Suppressor macrophage (primary cell): ENCODE measurements at places on chromosomes 5 and 9.

DNA sequence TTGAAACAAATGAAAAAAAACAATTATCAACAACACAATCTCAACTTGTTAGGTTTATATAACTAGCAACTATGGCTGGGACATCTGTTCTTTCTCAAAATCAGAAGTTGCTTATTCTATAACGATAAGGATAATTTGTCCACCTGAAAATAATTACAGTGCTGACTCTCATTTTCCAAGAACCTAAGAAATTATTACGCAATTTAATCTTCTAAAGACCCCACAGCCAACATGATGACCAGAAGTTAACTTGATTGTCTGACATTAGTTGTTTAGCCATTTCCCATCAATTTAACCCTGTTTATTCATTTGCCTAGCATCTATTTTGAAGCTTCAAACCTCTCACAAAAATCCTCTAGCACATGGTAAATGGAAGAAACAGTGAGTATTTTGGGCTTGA is 293.8 kb downstream of the ELAVL2 start:
- no peak for DNase-seq

DNA sequence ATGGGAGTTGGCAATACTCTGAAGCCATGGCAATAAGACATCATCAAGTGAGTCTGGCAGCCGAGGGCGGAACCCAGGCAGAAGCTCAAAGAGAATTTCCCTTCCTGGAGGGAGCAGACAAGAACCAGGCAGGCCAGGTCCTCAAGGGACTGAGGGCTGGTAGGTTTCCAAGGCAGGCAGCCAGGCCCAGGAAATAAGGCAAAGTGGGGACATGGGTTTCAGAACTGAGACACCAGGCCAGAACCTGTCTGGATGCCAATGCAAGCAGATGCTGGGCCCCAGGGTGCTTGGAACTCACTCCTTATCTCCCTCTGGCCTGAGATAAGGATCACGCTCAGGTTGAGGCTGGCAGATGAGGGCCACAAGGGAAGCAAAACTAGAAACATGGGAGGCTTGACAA is 8.9 kb downstream of the TSSK1B start:
- DNase-seq = no peak

- peak; percentile 43 for DNase-seq
Observed at GRCh38 chr9:136228107-136228875, 17.3 kb downstream of the QSOX2 start.

DNA sequence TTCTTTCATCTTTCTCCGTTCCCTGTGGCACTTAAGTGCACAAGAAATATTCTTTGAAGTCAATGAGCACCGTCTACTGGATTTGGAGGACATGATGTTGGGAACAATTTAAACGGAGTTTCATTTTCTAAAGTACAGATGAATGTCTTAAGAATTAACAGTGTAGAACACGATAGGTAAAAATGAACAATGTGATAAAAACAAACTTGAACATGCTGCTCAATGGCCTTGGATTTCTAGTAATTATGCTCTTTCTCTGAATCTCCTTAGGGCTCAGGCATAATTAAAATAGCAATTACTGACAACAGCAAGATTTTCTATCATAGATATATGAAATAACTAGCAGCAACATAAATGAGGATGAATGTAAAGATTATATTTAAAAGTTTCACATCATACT is 142.2 kb upstream of the CDH6 start:
- no peak for DNase-seq

DNA sequence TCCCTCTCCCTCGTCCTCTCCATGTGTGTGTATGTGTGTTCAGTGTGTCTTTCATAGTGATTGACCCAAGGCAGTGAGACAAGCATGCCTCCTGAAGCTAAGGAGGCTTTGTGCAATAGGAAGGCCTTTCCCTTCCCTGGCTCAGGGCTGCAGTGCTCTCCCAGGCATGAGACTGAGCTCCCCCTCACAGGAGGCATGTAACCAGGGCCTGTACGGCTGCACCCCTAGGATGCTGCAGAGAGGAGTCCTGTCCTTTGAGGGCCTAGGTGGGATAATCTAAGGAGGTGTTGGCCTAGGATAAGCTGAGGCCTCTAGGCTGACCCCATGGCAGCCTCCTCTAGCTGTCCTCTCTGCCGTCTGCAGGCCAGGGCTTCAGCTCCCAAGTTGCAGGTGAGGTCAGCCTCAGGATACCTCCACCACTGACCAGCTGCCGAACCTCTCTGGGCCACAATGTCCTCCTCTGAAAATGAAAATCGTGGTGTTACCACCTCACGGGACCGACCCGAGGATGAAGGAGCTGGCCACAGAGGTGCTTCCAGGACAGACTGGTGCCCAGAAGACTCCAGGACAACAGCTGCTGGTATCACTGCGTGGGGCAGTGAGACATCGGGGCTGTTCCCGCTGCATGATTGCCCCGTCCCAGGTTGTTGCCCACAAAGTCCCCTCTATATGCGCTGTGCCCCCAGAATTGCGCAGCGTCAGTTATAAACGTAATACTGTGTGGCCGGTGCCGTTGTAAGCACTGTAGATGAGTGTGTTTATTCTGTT is 129.6 kb downstream of the BARX1 start:
- DNase-seq = no peak

- no peak for DNase-seq
Observed at GRCh38 chr5:179749857-179750508, 17.4 kb downstream of the MAML1 start.

GRCh38 chr5:81398741-81399140 is 4.8 kb upstream of the ACOT12 start:
- DNase-seq = peak; percentile 27

DNA sequence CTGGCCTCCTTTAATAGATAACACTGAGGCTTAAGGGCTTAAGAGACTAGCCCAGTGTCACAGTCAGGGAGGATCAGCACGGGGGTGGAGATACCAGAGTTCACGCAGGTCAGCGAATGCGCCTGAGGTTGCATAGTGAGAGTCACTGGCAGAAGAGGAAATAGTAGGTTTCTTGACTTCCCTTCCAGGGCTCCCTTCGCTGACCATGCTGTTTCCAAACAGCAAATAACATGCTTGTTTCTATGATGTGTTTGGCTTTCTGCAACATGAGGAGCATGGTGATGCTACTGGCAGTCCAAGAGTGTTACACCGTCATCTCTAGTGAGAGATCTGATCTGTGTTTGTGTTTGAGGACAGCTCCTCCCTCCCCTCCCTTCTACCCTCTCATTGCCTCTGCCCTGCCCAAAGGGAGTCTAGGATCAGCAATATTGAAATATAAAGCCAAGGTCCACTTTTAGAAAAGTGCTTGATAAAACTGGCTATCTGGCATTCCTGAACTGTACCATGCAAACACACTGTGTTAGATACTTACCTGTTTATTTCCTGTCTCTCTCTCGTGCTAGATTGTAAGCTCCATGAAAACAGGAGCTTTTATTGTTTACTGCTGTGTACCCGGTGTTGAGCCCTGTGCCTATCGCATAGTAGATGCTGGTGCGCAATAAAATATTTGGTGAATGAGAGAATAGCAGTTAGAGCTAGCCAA is 12.3 kb downstream of the TLE4 start:
- peak; percentile 94 for DNase-seq

DNA sequence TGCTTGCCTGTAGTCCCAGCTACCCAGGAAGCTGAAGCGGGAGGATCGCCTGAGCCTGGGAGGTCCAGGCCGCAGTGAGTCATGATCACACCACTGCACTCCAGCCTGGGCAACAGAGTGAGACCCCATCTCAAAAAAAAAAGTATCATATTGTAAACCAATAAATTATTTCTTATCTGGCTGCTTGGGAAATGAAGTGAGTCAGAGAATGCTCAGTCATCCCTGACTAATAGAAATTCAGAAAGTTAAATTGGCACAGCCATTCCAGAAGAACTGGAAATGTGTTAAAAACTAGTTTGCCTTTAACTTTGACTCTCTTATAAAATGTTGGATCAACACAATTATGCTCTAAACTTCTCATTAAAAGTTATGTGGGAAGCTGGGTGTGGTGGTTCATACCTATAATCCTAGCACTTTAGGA is 9.8 kb upstream of the GNE start:
- no peak for DNase-seq

DNA sequence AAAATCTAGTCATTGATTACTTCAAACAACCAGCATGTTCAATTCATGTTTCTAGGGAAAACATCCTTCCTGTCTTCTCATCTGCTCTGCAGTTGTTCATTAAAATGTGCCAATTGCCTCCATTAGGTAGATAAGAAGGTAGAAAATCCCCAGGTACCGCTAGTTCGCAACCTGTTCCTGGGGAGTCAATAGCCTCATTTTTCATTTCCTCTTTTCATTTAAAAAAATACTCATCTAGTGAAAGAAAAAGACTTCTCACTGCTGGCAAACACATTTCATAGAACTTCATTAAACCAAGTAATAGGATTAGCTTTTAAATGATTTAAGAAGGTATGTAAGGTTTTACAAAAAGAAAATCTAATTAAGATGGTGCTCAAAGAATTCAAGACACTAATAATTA is 113.3 kb downstream of the MARCHF11 start:
- no peak for DNase-seq

GRCh38 chr9:99341686-99342085 is 119.6 kb downstream of the SEC61B start:
- DNase-seq = no peak

GRCh38 chr9:9002826-9003583 is 1203.4 kb upstream of the DMAC1 start:
- no peak for DNase-seq

- no peak for DNase-seq
Observed at GRCh38 chr5:34041247-34041972, 1.6 kb downstream of the C1QTNF3 start.

GRCh38 chr5:86929123-86929766 is 311.5 kb downstream of the COX7C start:
- DNase-seq = no peak
